BJ (cell line): ENCODE measurements at places on chromosomes 12 and 14. TPM values are rescaled to one million over a fixed set of nuclear protein-coding genes. Genes with fewer than 3 reads are reported as not detected.

DNA sequence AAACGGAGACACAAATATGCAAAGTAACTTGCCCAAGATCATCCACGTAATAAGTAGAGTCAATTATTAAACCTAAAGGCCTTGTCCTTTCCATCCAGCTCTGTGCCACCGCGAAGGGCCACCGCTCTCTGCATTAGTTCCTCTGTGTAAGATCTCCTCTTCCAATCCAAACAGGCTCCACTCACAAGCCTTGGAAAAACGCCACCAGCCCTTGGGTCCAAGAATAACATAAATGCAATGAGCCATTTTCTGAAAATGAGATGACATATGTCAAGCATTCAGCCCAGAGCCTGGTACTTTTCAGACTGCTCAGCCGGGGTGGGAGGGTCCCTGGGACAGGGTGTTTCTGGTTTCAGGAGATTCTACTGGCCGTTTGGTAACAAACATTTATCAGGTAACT lies 30.0 kb downstream of the DGLUCY start:
- DNase-seq = no peak

- no peak for DNase-seq
These were observed 95.8 kb upstream of the ATXN7L3B start for GRCh38 chr12:74441872-74442271.

- no peak for DNase-seq
These were observed 133.7 kb upstream of the C14orf180 start for GRCh38 chr14:104445832-104446381.

DNA sequence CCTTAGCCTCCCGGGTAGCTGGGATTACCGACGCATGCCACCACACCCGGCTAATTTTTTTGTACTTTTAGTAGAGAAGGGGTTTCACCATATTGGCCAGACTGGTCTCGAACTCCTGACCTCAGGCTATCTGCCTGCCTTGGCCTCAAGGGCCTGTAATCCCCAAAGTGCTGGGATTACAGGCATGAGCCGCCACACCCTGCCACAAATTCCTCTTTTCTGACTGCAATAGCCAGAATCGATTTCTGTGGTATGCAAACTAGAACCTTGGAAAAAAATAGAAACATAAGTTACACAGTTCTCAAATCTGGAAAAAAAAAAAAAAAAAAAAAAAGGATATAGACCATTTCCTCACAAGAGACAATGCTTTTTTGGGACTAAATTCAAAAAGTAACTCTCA lies 184.6 kb upstream of the EGLN3 start:
- no peak for DNase-seq

GRCh38 chr12:19205120-19205519 lies 75.6 kb downstream of the PLEKHA5 start:
- no peak for DNase-seq

DNA sequence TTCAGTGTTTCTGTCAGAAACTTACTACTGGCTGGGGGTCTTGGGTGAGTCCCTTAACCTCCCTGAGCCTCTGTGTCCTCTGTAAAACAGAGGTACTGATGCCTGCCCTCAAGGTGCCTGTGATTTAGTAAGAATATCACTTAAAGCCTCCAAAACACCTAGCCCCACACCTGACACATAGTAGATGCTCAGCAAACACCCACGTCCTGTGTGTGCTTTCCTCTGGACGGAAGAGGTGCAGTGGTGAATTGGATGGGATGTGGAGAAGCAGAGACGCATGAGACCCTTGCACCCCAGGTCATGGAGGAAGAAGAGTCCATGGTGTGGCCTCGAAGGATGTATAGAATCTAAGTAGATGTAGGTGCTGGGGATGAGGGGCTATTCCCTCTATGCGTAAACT lies 110.6 kb downstream of the LGMN start:
- DNase-seq = no peak

The SERPINA10 gene
- not detected in 2 replicates for polyA plus RNA-seq
